Activated naive CD4-positive, alpha-beta T cell treated with anti-CD3 and anti-CD28 coated beads, Interleukin-2, amount 10 ng/mL, durations not matched to agents 5 hours and 36 hours (primary cell): ENCODE measurements at places on chromosomes 11 and 22. TPM values are rescaled to one million over a fixed set of nuclear protein-coding genes. Genes with fewer than 3 reads are reported as not detected.

Gene BIRC3
- total RNA-seq, result 33.9 TPM

Gene SLC5A1
- total RNA-seq, result not detected

Gene NLRP6
- 21.4 TPM for total RNA-seq

Gene GUCY1A2
- total RNA-seq, result not detected

Gene C22orf42
- not detected for total RNA-seq

Gene POTEH
- total RNA-seq, result not detected

Gene MIOX
- total RNA-seq, result not detected

Gene HBG2
- not detected for total RNA-seq

Gene OR52M1
- total RNA-seq, result not detected

Gene FGF3
- total RNA-seq, result not detected

Gene MDK
- total RNA-seq, result 10.9 TPM

Gene CD3E
- 618 TPM for total RNA-seq

Gene CD3D
- total RNA-seq, result 462 TPM

Gene FOLR1
- total RNA-seq, result not detected

Gene OR9I1
- total RNA-seq, result not detected

Gene PIH1D2
- 0.17 TPM for total RNA-seq

Gene OR5B21
- 0.26 TPM for total RNA-seq

Gene OR4C46
- total RNA-seq, result not detected

Gene ROBO4
- total RNA-seq, result not detected

Gene FADS2
- total RNA-seq, result 266 TPM

Gene TRIM49
- total RNA-seq, result not detected

Gene EIF3L
- total RNA-seq, result 742 TPM

Gene LRRC32
- total RNA-seq, result 2.5 TPM

Gene SMC1B
- total RNA-seq, result 0.53 TPM

Gene IL17REL
- not detected for total RNA-seq

Gene APLNR
- not detected for total RNA-seq

Gene FAM180B
- 0.15 TPM for total RNA-seq

Gene PLAAT2
- total RNA-seq, result not detected

Gene RTN4RL2
- 0.30 TPM for total RNA-seq

Gene CCDC87
- total RNA-seq, result 0.07 TPM

Gene SYT12
- total RNA-seq, result not detected

Gene HIRA
- total RNA-seq, result 43.7 TPM

Gene OR52E1
- not detected for total RNA-seq

Gene CD44
- total RNA-seq, result 546 TPM

Gene OR4D5
- not detected for total RNA-seq

Gene WT1
- total RNA-seq, result not detected

Gene WNT7B
- not detected for total RNA-seq

Gene A4GALT
- total RNA-seq, result not detected

Gene RCOR2
- total RNA-seq, result 0.46 TPM

Gene HORMAD2
- not detected for total RNA-seq

Gene RASGRP2
- 274 TPM for total RNA-seq

Gene DNAJC4
- 44.9 TPM for total RNA-seq

Gene MRPL49
- 40.9 TPM for total RNA-seq

Gene PGA5
- total RNA-seq, result not detected

Gene WBP2NL
- 1.9 TPM for total RNA-seq

Gene C1QTNF5
- not detected for total RNA-seq

Gene SMARCB1
- total RNA-seq, result 71.0 TPM

Gene TREH
- total RNA-seq, result not detected

Gene FAM111B
- 63.2 TPM for total RNA-seq

Gene MSANTD4
- total RNA-seq, result 20.0 TPM

Gene APOA5
- total RNA-seq, result not detected

Gene SERHL2
- 0.99 TPM for total RNA-seq
